D341Med (cell line): ENCODE measurements at places on chromosomes 5 and 9.
A peak's percentile ranks its signal among the peaks of the same experiment; 100 is the strongest.

- DNase-seq: no peak
These were observed 52.4 kb upstream of the LIFR start for GRCh38 chr5:38608874-38609273.

GRCh38 chr5:127969651-127970050 lies 113.9 kb upstream of the SLC12A2 start:
- DNase-seq: no peak

DNA sequence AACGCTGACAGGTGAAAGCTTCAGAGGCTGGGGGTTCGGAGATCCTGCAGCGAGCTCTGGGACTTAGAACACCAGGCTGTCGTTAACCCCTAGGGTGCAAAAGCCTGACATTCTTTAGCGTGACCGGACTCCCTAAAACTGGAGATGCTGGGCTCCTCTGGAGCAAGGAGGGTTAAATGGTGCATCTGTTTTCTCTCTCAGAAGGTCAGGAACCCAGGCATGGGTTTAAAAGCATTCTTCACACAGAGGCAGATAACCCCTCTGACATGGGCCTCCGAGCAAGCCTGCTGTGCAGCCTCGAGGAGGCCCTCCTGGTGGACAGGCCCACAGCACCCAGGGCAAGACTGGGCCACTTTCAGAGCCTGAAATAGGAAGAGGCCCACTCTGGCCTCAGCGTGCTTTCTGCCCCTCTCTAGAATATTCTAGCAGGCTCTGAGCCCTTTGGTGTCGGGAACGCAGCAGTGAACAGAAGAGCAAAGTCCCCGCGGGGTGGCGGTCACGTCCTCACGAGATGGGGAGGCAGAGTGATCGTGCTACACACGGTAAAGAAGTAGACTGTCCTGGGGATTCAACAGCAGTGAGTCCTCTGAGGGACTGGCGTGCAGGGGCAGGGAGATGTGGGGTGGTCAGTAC lies 124.8 kb downstream of the COL23A1 start:
- no peak for DNase-seq

DNA sequence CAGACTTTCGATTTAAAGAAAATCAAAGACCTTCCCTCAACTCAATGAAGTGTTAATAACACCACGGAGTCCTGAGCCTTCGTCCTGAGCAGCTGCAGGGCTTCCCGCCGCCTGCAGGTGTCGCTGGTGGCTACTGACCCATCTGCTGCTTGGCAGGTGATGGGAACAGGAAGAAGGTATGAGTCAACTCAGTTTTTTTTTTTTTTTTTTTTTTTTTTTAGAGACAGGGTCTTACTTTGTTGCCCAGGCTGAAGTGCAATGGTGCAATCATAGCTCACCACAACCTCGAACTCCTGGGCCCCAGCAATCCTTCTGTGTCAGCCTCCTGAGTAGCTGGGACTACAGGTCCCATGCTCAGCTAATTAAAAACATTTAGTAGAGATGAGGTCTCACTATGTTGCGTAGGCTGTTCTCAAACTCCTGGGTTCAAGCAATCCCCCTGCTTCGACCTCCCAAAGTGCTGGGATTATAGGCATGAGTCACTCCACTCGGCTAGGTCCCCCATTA lies 185.7 kb upstream of the IL12B start:
- peak; percentile 74 for DNase-seq

DNA sequence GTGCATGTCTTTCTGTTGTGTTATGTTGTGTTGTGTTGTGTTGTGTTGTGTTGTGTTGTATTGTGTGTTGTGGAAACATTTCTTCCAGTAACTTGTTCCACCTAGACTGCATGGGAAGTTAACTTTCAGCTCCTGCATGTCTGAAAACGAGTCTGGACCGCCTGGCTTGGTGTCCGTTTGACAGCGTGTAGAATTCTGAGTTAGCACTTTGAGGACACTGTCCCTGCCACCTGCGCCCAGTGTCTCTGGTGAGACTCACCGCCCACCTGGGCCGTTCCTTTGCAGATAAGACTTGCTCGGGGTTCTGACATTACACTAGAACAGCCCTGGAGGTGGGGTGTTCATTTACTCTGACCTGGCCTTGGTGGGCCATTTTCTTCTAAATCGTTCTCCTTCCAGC lies 42.0 kb downstream of the WNK2 start:
- no peak for DNase-seq

DNA sequence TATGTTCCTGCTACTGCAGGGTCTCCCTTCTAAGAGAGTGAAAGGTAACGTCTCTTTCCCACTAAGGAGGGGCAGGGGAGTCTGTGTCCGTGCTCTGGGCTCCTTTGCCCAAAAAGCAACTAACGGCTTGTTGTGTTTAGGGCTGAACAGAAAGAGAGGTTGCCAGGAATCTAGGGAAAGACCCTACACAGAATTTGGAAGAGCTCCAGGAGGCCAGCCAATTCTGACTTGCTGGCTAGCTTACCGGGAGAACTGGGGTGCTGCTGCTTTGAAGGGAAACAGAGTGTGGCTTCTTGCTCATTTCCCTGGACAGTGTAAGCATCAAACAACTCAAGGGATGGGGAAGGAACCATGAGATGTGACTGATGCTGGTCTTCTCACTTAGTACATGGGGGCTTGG lies 176.1 kb downstream of the GADD45G start:
- no peak for DNase-seq

DNA sequence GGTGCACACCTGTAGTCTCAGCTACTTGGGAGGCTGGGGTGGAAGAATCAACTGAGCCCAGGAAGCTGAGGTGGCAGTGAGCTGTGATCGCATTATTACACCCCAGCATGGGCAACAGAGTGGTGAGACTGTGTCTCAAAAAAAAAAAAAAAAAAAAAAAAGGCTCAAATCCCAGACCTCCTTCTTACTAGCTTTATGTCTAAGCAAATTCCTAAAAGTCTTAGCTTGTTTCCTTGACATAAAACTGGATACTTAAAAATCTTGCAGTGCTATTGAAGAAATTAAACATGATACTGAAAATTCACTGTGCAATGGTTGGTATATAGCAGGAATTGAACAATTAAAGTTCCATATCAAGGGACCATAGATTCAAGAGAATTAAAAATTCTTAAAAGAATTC lies 45.0 kb downstream of the PCDHGC5 start:
- no peak for DNase-seq

GRCh38 chr5:8553364-8553763 lies 684.4 kb downstream of the MTRR start:
- DNase-seq: no peak

GRCh38 chr9:93091453-93092081 lies 4.5 kb upstream of the CARD19 start:
- DNase-seq: no peak
